GDM1 (cell line): ENCODE measurements at places on chromosomes 4 and X.

DNA sequence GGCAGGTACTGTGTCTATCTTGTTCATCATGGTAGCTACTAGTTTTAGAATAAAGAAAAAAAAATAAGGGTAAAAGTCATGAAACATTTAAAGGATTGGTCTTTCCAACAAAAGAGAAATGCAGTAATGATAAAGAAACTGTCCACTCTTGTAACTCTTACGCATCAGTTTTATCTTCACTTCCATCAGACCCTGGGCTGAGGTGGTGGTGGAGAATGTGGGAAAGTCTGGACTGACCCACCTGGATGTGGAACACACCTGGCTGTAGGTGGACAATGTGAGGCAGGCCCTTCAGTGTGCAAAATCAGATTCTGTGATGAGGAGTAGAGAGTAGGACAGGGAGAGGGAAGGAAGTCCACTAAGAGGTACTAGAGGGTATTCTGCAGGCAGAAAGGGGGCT, 128.6 kb downstream of the RASL11B start:
- no peak for DNase-seq

GRCh38 chrX:97089116-97089515, 205.4 kb downstream of the RPA4 start:
- DNase-seq: no peak

- no peak for DNase-seq
These were observed 224.1 kb downstream of the PPP3CA start for GRCh38 chr4:101123231-101123630.

DNA sequence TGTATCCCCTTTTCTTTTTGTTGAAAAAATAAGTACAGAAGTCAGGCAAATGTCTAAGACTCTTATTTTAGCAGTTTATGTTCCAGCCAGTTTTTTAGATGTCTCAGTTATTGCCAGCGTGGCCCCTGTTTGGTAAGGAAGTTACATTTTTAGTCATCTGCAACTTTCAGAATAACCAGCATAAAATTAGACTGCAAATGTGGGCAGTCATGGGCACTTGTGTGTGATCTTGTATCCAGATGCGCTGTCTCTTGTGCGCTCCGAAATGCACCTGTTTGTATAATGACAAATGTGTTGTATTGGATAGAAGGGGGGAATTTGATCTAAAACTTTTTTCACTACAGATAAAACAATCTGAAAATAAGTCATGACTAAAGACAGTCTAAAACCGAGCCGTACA, 44.3 kb upstream of the CLCN4 start:
- no peak for DNase-seq

- no peak for DNase-seq
These were observed 590.8 kb downstream of the SPRY1 start for GRCh38 chr4:123987408-123987807.

- DNase-seq: no peak
These were observed 16.4 kb upstream of the PGRMC2 start for GRCh38 chr4:128303986-128304385.
